ENCODE measurements at places on chromosomes 3 and 15.

DNA sequence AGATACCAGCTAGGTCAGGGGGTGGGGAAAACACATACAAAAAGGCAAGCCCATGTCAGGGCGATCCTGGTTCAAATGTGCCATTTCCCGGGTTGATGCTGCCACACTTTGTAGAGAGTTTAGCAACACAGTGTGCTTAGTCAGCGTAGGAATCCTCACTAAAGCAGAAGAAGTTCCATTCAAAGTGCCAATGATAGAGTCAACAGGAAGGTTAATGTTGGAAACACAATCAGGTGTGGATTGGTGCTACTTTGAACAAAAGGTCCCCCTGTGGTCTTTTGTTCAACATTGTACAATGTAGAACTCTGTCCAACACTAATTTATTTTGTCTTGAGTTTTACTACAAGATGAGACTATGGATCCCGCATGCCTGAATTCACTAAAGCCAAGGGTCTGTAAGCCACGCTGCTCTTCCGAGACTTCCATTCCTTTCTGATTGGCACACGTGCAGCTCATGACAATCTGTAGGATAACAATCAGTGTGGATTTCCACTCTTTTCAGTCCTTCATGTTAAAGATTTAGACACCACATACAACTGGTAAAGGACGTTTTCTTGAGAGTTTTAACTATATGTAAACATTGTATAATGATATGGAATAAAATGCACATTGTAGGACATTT is 28.9 kb downstream of the TPM1 start:
- no peak for DNase-seq

DNA sequence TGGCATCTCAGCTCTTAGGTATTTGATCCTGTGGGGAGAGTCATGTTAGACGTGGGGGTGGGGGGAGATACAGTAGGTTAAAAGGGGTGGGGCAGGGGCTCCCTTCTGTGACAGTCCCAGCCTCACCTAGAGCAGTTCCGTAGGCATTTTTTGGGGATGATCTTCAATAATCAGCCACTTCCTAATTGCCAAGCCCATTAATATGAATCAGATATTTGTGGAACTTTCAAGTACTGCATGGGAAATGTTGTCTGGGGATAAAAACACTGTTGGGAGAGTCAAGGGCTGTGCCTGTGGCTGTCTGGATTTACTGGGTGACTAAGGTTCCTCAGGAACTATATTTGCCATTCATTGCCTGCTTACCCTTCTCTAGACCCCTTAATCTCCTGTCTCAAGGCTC is 9.5 kb downstream of the C3orf52 start:
- DNase-seq = no peak

- DNase-seq = no peak
Measured at GRCh38 chr15:89852342-89852995, 37.8 kb upstream of the ANPEP start.

DNA sequence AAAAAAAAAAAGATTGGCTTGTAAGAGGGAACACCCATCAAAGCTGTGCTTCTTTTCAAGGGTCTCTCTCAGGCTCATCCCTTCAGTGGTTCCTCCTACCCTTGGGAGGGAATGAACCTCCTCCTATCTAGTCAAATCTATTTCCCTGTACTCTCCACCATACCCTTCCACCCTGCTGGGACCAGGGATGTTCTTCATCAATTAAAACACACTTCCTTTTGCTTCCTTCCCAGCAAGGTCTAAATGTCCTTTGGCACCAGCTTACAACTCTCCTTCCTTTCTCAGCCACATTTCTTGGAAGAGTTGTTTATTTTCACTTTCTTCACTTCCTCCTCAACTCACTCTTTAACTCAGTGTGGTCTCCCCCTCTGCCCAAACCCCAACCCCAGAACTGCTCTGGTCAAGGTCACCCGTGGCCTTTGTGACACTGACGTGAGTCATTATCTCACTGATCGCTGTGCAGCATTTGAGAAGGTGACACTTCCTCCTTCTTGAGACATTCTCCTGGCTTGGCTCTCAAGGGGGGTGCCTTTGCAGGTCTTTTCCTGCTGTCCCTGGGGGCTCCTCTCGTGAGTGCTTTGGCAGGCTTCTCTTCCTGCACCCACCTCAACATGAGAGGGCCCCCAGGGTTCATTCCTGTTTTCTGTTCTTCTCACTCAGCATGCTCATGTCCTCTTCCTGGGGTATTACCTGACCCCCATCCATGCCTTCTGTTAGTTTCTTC is 210.5 kb upstream of the TLE3 start:
- DNase-seq = no peak

- no peak for DNase-seq
Measured at GRCh38 chr3:54222316-54222715, 100.0 kb downstream of the CACNA2D3 start.

- DNase-seq = no peak
Measured at GRCh38 chr3:132368962-132369361, 48.3 kb upstream of the DNAJC13 start.

- DNase-seq = no peak
Measured at GRCh38 chr15:45473068-45473467, 49.5 kb downstream of the SLC30A4 start.

- no peak for DNase-seq
Measured at GRCh38 chr3:157238457-157238856, 78.5 kb upstream of the CCNL1 start.

DNA sequence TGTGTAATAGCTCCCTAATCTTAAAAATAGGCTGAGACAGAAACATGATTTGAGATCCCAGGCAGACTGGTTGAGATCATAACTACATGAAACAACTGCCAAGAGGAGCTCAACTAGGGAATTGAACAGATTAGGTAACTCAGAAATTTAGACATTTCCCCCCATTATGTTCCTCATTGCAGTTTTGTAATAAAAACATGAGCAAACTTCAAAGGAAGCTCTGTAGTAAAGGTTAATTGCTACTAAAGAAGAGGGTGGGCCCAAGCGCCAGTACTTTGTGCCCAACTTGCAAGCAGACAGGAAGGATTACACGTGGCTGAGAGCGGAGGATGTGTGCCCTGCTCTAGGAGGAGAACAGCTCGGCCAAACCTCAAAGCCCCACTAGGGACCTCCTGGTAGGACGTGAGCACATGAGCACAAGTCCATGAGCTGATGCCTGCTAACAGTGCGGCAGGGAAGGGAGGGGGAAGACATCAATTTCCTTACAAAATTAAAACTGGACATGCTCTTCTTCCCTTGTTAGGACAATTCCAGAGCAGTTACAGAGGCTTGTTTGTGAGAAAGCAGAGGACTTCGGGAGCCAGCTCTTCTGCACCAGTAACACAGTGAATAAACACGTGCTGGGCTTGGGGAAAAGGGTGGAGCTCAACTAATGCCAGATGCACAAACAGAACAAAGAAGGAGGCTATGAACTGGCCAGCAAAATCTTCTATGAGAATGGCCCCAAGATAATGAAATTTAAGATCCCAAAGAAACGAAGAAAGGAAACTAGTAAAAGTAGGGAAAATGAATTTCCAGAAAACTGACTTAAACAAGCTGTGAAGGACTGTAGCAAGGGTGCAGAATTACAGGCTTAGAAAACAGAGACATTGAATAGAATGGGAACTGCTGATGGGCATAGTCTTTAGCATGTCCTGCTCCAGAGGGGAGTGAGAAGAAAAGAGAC is 275.5 kb downstream of the MECOM start:
- DNase-seq = no peak

- no peak for DNase-seq
Measured at GRCh38 chr3:150149651-150150051, 179.0 kb upstream of the PFN2 start.

DNA sequence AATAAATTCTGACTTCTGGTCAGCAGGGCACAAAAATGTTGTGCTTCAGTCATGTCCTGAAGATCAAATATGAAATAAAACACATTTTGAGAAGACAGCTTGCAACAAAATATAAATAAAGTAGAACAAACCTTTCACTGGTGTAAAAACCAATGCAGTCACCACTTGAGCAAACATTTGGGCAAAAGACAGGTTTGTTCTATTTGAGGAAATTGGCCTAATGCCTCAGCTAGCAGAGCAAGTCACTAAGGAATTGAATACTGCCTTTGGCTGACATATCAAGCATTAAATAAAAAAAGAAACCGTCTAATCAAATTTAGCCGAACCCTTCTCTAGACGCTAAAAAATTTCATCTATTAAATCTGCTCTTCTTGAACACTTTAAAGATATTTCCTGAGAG is 475.4 kb upstream of the CNTN3 start:
- no peak for DNase-seq

GRCh38 chr3:106030627-106030963 is 161.8 kb upstream of the CBLB start:
- DNase-seq = no peak

DNA sequence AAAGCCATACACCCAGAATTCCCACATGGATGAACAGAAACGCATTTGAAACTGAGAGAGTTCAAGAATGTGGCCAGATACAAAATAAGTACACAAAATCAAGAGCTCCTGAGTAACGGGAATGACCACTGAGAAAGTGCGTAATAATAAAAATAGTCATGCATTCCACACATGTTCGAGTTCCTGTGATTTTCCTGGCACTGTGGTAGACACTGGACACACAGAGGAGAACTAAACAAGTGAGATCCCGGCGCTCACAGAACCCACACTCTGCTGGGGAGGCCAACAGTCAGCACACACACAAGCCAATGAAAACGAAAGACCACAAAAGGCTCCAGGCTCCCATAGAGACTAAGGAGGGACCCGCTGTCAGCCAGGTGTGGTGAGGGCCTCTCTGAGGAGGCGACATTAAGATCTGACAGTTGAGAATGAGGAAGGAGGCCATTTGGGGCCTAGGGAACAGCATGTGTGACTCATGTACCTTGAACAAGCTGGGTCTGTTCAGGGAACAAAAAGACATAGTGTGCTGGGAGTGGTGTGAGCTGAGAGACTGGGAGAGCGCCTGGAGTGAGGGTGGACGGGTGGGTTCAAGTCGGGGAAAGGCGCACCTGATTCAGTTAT is 5.1 kb downstream of the FAM107A start:
- DNase-seq = no peak

DNA sequence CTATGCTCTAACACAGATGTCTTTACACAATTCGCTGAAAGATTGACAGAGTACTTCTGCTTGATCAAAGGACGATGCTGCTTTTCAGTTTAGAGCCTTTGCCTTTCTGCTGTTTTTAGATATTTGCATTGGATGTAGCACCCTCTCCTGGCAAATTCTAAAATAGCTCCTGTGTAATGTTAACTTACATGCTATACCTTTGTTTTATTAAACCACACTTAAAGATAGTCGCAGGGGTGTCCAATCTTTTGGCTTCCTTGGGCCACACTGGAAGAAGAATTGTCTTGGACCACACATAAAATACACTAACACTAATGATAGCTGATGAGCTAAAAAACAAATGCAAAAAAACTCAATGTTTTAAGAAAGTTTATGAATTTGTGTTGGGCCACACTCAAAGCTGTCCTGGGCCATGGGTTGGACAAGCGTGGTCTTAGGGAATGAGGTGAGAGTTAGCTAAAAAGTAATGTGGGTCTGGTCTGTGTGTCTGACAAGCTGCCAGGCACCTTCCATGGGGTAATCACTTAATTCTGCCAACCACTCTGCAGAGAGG is 62.9 kb downstream of the ATG7 start:
- DNase-seq = peak; percentile 2

GRCh38 chr3:143348486-143349327 is 229.1 kb downstream of the CHST2 start:
- DNase-seq = no peak

- no peak for DNase-seq
Measured at GRCh38 chr3:40853474-40853873, 328.7 kb downstream of the ZNF621 start.

DNA sequence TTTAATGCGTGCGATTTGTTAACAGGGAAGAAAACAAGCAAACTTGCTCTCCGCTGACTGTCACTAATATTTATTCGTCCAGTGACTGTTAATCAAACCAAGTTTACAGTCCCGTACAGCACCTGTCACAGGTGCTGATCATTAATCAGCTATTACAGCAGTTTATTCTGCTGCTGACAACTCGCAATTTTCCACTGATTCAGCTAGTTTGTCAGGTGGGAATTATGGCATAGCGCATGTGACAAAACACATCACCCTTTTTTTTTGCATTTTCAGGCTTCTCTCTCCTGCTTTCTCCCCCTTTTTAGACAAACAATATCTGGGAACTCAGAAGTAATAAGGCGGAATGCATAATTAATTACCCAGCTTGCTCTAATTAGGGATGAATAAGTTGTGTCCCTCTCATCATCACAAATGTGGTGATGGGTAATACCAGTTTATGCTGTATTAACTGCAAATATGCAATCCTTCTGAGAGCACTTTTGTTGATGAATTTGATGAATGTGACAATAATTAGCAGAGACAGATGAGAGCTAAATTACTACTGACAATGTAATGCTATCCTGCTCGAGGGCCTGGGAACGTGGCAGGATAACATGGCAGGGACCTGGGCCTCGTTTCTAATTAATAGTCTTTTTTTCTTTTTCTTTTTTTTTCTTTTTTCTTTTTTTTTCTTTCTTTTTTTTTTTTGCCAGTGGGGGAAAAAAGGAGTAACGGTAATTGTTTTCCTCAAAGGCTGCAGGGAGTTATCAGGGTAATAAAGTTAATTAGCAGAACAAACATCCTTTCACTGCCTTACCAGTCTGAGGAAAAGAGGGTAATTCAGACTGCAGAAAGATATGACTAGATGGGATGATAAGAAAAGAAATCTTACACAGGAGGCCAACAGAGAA is 150.3 kb upstream of the SOX2 start:
- no peak for DNase-seq

DNA sequence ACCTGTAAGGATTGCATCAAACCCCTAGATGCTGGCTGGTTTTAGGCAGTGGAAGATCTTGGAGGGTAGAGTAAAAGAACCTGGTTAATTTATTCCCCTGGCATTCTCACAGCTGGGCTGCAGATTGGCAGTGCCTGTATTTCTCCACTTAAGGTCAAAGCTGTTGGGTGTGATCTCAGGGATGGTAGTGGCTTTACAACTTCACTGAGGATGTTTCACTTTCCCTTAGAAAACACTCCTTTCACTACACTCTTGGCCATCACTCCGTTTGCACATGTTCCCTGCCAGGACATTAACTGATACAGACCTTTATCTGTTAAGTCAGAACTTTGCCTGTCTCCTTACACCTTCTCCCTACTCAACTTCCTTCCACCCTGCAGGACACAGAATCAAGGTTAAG is 779.1 kb upstream of the SEMA6D start:
- no peak for DNase-seq

DNA sequence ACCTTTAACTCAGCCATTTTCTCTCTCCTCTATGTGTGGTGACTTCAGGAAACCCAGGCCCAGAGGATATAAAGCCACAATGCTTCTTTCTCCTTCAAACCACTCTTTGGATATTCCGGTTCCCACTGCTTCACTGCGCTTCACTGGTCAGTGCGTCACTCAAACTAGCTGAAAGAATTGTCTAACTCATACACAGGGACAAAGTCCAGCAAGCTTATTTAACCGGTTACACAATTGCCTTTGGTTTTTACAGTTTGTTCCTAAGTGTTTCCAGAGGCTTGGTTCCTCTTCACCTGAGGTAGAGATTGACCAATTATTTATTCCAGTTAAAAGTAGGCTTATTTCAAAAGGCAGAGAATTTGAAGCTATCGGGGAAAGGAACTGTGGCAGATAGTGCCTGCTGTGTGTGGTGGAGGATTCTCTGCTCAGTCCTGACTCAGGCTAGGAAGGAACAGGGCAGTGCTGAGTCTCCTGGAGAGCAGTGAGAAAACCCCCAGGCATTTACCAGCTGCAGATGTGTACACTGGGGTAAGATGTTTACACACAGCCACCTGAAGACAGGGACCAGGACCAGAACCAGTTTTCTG is at the start of gene HGD:
Gene HGD (minus strand): TSS at position 145 of the 587 bp plus-strand sequence. CDS start 128 bp downstream, at position 17.
- no peak for DNase-seq

GRCh38 chr3:120615847-120616609 is 19.9 kb downstream of the NDUFB4 start:
- no peak for DNase-seq

All from stimulated activated CD8-positive, alpha-beta memory T cell treated with anti-CD3 and anti-CD28 coated beads, Interleukin-7, amount 100 ng/mL, for 4 hours (primary cell).